ENCODE measurements at places on chromosomes 5 and 9.
A peak's percentile ranks its signal among the peaks of the same experiment; 100 is the strongest.

GRCh38 chr9:130522233-130522808 lies 57.1 kb upstream of the FUBP3 start:
- DNase-seq: no peak

GRCh38 chr9:114551750-114552685 lies 35.6 kb upstream of the ATP6V1G1 start:
- no peak for DNase-seq

DNA sequence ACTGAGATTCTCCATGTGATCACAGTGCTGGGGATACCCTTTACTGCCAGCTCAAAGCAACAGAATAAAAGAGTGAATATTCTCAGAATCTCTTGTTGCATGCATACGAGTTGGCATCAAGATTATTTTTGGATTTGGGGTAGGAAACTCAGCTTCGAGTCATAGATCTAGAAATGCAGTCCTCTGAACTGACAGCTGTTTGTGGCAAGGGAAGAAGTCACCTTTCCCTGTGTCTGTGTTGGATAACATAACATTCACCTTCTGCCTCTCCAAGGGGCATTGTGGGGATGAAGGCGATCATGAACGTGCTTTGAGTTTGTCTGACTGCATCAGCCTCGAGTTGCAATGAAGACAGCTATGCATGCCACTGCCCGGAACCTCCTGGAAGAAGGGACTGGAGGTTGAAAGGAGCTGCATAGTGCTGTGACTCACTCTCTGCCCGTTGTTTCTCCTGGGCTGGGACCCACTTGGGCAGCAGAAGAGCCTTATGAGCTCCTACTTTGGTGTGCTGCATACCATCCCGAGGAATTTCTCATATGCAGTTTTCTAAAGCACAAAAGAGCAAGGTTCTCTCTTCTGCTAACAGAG lies 231.7 kb downstream of the ARHGAP26 start:
- no peak for DNase-seq

- DNase-seq: peak; percentile 78
These were observed 4.5 kb upstream of the SET start for GRCh38 chr9:128684325-128685199.

DNA sequence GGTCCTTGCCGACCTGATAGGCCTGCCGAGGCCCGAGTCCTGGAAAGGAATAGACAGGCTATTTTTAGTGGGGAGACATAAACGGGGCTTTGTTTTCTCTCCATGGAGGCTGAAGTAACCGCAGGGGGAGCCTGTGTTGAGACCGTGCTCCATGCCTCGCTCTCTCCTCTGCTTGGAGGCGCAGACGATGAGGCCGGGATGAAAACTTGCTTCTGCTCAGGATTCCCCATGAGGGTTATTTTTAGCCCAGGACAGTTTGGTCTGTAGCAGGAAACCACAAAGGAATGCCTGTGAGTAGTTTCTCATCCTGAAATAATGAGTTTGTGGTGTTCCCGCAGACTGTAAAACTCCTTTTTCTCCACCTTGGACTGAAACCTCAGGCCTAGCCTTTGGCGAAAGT lies 81.9 kb upstream of the RARS1 start:
- no peak for DNase-seq

DNA sequence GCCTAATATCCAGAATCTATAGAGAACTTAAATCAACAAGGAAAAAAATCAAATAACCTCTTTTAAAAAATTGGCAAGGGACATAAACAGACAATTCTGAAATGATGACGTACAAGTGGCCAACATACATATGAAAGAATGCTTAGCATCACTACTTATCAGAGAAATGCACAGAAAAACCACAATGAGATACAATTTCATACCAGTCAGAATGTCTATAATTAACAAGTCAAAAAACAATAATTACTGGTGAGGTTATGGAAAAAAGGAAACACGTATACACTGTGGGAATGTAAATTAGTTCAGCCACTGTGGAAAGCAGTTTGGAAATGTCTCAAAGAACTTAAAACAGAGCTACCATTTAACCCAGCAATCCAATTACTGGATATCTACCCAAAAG lies 1192.0 kb downstream of the CDH12 start:
- DNase-seq: no peak

DNA sequence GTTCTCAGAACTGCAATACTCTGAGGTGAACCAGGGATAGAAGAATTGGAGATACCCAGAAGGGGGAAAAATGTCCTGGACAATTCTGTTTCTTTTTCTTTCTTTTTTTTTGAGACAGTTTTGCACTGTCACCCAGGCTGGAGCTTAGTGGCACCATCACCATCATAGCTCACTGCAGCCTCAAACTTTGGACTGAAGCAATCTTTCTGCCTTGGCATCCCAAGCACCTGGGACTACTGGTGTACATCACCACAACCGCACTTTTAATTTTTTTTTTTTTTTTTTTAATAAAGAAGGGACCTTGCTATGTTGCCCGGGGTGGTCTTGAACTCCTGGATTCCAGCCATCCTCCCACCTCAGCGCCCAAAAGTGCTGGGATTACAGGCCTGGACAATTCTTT lies 1.9 kb downstream of the EMB start:
- DNase-seq: no peak

DNA sequence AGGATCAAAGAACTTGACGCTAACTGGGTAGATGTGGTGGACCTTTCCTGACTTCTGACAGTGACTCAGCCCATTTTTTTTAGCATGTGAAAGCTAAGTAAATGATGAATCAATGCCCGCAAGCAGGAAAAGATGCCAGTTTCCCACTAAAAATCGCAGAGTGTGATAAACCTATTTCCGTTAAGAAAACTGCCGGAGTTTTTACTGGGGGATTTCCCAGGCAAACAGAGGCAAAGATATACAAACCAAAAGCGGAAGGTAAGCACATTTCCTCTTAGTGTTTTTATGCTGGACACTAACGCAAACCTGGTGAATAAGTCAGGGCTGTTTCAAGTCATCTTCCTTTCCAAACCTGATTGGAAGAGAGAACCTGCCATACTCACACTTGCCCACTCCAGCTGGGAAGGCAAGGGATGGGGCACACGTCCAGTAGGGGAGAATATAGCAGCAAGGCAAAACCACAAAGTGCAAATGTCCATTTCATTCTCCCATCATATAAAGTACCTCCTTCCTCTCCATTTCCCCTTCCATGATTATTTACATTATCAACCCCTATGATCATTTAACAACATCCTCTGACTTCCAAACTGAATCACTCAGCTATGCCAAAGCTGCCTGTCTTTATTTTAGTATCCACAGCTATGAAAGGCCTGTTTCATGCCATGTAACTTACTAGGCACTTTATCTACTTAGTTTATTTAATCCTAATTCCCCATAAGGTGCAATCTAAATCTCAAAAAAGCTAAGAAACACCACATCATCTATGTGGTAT lies 349.7 kb upstream of the RFX3 start:
- DNase-seq: no peak

GRCh38 chr5:19619571-19619970 lies 368.4 kb downstream of the CDH18 start:
- DNase-seq: no peak

GRCh38 chr9:7300484-7300883 lies 499.1 kb downstream of the DMAC1 start:
- no peak for DNase-seq

DNA sequence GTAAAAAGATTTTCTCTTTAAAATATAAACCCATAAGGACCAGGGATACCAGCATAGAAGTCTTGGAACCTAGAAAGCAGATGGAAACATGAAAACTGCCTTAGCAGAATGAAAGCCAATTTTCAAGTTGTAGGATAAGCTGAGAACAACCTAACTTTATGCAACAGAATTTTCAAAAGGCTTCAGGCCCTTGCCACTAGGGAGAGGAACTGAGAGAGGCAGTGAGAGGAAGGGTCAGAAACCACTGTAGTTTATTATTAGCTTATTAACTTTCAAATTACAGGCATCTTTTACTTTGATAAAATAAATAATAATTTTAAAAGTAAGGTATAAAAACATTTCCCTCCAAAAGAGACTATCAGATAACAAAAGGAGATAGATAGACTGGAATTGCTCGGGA lies 33.4 kb downstream of the FAM81B start:
- no peak for DNase-seq

- no peak for DNase-seq
These were observed 236.1 kb downstream of the ASTN2 start for GRCh38 chr9:117178596-117179375.

- DNase-seq: no peak
These were observed 94.7 kb downstream of the SERINC5 start for GRCh38 chr5:80161165-80161564.

GRCh38 chr5:171562822-171563221 lies 143.4 kb downstream of the FGF18 start:
- no peak for DNase-seq

GRCh38 chr5:112876362-112876761 lies 15.3 kb downstream of the SRP19 start:
- DNase-seq: no peak

DNA sequence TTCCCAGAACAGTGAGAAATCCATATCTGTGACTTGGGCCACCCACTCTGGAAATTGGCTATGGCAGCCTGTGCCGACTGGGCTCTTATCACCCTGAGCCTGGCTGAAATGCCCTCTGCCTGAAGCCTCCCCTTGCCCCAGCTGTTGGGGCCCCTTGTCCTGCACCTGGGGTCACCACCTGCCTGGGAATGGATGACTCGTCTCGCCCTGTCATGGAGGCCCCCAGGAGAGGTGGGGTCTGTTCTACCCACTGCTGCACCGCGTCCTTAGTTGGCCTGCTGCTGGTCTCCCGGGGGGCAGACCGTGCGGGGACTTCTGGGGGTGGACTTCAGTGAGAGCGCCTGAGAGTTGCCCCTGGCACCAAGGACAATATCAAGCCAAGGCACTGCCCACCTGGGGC lies 46.6 kb upstream of the COL5A1 start:
- no peak for DNase-seq

GRCh38 chr9:34929506-34930102 lies 28.5 kb upstream of the PHF24 start:
- peak; percentile 16 for DNase-seq

DNA sequence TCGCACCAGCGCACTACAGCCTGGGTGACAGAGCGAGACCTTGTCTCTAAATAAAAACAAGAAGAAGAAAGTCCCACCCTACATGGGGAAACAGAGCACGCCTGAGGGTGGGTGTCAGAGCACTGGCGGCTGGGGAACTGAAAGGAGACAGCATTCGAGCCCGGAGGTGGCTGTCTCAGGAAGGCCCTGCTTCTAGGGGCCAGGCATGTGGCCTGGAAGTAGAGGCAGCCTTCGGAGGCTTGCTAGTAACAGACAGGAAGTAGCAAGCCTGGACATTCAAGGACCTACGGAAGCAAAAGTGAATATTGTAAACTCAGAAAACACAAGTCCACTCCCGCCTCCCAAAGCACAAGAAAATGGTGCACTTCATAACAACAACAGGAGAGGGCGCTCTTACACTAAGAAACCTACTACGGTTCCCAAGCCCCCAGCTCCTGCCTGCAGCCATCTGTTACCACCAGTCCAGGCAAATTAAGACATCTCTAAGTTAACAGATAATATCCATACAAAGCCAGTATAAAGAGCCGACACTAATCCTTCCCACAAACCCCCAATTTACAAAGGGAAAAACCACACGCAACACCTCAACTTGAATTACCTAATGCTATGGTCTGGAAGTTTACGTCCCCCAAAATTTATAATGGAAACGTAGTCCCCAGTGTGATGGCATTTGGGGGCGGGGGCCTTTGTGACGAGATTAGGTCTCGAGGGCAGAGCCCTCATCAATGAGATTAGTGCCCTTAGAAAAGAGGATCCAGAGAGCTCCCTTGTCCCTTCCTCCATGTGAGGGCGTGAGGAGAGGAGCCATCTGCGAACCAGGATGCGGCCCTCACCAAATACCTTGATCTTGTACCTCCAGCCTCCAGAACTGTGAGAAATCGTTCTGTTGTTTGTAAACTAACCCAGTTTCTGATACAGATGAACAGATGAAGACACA lies 7.7 kb downstream of the RASGEF1C start:
- no peak for DNase-seq

All from CD4-positive, alpha-beta T cell treated with Interleukin-2 at 100 ng/mL for 4 hours (primary cell).